Posterior cingulate gyrus (tissue), 11 donors: ENCODE measurements at places on chromosomes 1 and 21.
A peak's percentile ranks its signal among the peaks of the same experiment; 100 is the strongest.

DNA sequence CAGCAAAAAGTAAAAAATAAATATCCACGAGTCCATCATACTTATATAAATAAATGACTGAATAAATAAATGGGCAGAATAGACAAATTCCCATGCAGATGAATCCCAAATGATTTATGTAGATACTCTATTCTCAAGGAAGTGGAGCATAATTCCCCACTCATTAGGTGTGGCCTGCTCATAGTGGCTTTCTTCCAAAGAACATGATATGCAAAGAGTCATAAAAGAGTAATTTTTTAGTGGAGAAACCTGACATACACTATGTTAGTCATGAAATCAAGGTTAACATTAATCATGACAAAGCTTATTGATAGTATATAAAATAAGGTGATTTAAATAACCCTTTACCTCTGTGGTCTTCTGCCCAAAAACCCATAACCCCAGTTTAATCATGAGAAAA lies 298.9 kb downstream of the DPYD start:
- DNase-seq = no peak

DNA sequence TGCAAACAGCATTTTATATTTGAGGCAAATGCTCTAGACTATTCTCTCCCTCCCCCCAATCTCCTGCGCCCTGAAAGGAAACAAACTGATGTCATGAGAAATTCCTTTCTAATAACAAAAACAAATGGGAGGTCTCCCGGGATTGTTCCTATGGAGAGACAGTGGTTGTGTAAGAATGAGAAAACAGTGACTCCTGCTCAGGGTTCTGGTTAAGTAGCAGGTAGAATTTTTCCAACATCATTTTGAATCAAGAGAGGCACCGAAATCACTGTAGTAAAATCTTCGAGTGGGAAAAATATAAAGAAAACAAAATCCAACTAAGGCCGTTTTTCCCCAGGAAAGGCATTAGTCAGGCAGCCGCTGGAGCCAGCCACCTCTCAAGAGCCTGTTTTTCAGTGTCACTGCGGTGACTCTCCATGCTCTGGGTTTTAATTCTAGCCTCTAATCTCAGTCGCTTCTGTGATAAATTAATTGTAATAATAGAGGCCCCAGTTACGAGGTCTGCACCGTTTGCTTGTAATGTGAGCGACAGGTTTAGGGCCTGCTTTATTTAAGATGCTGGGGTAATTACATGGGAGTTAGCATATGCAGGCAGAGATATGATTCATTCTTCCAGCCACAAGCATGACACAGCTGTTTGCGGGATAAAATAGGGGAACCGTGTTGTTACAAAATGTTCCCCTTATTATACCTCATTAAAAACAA lies 80.3 kb downstream of the RNF220 start:
- no peak for DNase-seq

DNA sequence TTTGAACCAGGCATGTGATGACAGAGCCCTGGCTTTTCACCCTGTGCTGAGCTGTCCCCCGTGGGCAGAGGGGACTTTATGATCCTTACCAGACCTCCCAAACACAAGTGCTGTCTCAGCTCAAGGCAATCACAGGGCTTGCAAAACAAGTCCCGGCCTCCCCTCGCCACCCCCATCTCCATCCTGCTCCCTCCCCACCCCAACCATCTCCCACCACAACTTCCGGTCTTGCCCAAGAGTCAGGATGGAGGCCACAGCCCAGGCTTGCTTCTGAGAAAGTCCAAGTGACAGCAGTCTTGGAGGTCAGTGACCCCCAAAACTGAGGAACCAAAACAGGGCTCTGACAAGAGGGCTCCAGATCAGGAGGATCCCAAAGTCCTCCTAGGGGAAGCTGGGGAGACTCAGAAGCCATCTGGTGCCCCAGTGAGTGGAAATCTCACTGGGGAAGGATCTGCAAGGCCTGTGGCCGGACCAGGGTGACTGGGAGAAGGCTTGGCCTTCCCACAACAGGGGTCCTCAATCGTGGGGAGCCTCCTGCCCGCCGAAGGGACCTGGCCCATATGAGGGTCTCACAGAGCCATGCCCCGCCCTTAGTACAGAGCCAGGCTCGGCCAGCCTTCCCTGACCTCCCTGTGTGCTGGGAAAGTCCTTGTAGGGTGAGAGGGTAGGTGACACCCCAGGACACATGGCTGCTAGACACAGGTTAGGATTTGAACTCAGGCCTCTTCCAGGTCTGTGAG lies 4.5 kb upstream of the SDC3 start:
- DNase-seq = no peak

- no peak for DNase-seq
Measured at GRCh38 chr21:45830221-45830640, 151.3 kb upstream of the COL6A1 start.

DNA sequence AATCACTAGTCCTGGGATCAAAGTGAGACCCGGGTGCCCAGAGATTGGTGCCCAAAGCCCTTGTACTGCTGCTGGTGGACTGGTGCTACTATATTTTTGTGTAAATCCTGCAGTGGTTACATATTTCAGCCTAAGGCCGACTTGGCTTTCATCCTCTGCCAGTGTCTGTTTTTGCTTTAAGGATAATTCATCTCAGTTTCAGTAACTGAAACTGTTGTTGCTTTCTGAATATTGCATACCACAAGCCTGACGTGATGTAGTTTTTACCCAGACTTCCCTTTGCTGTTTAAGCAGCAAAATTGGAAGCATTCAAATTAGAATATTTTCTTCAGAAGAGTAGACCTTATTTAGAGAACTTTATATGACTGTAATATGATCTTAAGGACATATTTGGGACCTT lies 341.8 kb downstream of the RYR2 start:
- no peak for DNase-seq

DNA sequence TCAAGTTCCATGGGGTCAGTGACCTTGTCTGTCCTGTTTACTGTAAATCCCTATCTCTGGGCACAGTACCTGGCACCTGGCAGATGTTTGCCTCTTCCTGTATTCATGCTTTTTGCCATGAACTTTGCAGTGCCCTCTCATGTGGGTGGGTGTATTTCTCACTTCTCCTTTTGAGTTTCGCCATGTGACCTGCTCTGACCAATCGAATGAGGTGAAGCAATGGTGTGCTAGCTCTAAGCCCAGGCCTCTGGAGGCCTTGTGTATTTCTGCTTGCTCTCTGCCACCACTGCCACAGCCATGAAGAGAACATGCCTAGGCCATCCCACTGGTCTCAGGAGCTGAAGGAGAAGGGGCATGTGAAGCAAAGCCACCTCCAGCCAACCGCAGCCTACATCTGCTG lies 185.5 kb upstream of the ZC3H12A start:
- no peak for DNase-seq

GRCh38 chr1:15740924-15741850 lies 1.1 kb upstream of the TMEM82 start:
- peak; percentile 97 for DNase-seq

- no peak for DNase-seq
Measured at GRCh38 chr21:38743772-38744529, 61.8 kb upstream of the ETS2 start.

- DNase-seq = no peak
Measured at GRCh38 chr1:62271134-62271533, 48.1 kb downstream of the KANK4 start.

DNA sequence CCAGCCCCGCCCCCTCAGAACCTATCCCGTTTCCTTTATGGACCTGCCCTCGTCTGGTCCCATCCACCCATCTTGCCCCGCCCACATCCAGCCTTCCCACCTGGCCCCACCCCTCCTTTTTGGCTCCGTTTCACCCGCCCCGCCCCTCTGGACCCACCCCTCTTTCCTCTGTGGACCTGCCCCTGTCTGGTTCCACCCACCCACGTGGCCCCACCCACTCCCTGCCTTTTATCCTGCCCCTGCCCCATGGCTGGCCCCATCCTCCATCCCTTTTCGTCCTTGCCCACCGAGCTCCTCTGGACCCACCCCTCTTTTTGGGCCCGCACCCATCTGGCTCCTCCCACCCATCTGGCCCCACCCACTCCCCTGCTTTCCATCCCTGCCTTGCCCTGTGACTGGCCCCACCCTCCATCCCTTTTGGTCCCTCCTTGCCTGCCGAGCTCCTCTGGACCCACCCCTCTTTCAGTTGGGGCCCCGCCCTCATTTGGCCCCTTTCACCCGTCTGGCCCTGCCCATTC lies 177.3 kb downstream of the CAMTA1 start:
- DNase-seq = no peak

DNA sequence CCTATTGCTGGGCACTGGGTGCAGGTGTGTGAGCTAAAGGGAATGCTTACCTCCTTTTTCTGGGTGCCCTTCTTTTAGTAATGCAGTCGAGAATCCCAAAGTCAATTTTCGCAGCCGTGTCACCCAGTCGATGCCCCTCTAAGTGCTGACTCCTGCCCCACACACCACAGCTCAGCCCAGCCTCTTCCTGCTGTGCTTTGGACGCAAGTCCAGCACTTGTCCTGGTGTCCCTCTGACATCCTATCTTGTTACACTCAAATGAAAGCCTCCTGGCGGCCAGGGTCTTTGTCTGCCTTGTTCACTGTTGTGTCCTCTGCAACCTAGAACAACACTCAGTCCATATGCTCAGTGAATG lies 58.5 kb upstream of the RUNX3 start:
- DNase-seq = no peak

GRCh38 chr21:16034446-16035190 lies 304.8 kb downstream of the USP25 start:
- no peak for DNase-seq

DNA sequence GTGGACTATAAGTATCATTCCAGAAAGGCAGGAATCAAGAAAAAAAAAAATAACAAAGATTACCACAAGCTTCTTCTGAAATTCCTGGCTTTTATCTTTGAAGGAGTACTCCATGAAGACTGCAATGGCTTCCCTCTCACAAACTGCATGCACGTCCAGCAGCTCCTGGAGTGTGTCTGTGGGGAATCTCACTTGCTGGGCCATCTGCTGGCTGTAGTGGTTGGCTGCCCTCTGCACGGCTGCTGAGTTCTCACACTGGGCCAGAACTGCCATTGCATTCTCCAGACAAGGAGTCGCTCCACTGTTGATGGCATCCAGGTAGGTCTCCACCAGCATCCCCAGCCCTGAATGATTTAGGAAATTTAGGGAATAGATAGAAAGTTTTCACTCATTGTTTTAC lies 23.3 kb upstream of the GBP2 start:
- no peak for DNase-seq

GRCh38 chr1:236870721-236871120 lies 75.6 kb downstream of the MTR start:
- DNase-seq = no peak

- no peak for DNase-seq
Measured at GRCh38 chr1:32128964-32129363, 21.1 kb downstream of the KPNA6 start.

DNA sequence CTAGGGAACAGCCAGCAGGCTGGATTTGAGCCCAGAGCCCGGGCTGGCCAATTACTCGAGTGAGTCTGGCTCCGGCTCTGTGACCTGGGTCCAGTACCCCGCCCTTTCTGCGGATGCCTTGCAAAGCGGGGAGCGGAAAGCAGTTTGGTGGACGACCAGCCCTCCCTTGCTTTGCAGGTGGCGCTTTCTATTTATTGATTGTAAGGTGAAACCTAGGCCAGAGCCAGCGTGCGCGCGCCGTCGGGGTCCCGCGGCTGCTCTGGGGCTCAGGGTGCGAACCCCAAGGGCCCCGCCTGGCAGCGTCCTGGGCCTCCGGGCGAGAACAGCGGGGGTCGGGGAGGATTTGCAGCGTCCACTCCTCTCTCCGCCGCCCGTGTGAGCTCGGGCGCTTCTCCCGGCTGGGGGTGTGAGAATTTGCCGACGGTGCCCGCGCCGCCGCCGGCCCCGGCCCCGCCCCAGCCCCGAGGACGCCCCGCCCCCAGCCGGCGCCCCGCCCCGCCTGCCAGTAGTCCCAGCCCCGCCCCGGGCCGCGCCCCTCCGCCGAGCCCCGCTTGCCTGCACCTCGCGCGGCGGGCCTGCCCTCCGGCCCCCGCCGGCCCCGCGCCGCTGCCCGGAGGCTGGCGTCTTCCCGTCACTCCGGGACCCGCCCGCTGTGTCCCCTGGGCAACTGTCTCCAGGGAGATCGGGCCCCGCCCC lies 37.6 kb downstream of the PIK3CD start:
- peak; percentile 48 for DNase-seq

DNA sequence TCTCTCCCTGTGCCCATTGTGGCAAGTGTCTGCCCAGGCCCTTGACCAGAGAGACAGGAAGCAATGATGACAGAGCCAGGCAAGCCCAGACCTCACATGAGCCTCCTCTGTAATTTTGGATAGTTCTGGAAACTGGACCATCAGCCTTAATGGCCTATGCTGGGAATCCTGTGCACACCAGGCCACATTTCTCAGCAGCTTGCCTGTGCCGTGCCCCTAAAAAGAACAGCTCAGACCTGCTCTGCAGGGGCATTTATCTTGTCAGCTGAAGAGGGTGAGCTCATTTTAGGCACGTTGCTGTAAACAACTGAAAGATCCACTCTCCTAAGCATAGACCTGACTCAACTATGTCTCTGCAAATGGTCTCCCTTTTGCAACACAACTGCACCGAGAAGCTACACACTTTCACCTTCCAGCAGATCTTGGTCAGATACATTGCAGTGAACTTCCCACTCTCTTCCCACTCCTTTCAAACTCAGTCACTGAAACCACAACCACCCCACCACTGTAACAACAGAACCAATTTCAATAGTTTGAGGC lies 53.5 kb upstream of the BACH1 start:
- DNase-seq = no peak

DNA sequence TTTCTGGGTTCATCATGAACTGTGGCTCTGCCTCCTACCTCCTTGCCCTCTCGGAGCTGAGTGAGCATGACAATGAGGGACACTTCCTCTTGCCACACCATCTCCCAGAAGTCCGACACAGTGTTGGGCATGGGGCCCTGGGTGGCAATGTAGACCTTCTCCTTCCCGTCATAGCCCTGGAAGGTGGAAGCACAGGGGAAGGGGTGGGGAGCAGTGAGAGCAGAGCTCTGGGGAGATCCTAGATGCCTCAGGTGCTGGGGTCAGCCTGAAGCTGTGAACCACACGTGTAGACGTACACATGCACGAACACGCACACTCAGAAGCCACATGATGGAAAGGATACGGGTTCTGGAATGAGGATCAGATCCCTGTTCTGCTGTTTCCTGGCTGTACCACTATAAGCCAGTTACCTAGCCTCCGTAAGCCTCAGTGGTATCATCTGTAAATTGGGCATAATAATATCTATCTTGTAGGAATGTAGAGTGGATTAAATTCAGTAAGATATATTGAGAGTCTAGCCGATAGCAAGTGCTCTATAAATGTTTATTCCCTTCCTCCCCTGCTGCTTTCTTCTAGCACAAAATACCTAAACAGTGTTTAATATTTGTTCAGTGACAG lies 6.1 kb downstream of the PTPN7 start:
- DNase-seq = no peak
